ENCODE measurements at places on chromosomes 5 and 9. TPM values are rescaled to one million over a fixed set of nuclear protein-coding genes. Genes with fewer than 3 reads are reported as not detected.
A peak's percentile ranks its signal among the peaks of the same experiment; 100 is the strongest.

GPX3 gene
- 460 TPM for total RNA-seq

SLC6A3 gene
- total RNA-seq: not detected

PCDHB10 gene
- 0.35 TPM for total RNA-seq

- DNase-seq: no peak
Observed at GRCh38 chr5:147340941-147341340, 106.1 kb downstream of the STK32A start.

- DNase-seq: no peak
Observed at GRCh38 chr5:146176805-146177204, 5.6 kb downstream of the LARS1 start.

DNA sequence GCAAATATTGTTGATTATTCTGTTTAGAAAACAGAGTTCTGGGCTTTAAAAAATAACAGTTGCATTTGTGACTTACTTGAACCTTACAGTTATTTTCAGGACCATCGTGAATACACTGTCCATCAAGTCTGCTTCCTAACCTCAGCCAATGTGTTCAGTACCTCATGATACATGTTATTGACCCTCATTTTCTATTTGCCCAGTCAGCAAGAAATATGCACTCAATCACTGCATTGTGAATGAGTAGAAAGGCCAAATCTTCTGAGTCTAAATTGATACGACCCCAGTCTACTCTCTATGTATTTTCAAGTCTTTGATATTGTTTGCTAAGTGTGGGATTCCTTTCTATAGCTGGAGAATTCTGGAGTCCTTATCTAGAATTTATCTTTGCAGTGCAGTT, 156.2 kb downstream of the RAB3C start:
- no peak for DNase-seq

DNA sequence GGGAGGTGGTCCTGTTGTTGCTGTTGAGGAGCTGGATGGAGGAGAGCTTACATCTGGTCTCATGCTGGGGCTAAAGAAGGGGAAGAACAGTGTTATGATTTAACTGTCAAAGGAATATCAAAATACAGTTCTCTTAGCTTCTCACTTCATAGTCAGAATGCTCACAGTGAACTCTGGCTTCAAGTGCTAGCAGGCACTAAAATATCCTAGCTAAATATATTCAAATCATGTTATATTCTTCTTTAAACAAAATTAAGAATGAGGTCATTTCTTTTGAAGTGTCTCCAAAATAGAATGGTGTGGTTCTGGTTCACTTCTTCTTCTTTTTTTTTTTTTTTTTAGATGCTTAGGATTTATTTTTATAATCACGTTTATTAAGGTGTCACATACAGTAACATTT, 89.4 kb downstream of the NR3C1 start:
- DNase-seq: no peak

DNA sequence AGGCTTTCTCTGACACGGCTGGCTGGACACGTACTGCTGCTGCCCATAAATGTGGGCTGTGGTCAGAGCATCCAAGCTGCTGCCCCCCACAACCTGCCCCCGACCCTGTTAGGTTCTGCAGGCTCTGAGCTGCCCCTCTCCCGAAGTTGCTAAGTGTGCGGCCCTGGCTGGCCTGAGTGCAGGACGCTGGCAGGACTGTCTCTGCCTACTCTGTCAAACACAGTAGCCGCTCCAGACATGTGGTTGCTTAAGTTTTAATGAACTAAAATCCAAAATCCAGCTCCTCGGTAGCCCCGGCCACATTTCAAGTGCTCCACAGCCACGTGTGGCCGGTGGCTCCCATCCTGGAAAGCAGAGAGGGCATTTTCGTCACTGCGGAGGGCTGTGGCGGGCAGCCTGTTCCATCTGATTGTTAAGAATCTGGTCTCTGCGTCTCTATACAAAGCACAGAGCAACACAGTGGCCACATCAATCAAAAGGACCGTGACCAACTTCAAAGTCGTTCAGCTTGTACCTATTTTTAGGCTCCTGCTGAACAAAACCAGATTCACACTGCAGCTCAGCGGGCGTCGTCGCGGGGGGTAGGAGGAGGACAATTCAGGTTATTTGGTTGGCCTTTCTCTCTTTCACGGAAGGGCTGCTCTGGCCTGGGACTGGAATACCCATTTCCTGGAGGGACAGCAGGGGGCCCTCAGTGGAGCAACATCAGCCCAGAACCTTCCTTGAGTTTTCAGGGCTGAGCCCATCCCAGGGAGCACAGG, 68.9 kb downstream of the PTCH1 start:
- DNase-seq: no peak

DNA sequence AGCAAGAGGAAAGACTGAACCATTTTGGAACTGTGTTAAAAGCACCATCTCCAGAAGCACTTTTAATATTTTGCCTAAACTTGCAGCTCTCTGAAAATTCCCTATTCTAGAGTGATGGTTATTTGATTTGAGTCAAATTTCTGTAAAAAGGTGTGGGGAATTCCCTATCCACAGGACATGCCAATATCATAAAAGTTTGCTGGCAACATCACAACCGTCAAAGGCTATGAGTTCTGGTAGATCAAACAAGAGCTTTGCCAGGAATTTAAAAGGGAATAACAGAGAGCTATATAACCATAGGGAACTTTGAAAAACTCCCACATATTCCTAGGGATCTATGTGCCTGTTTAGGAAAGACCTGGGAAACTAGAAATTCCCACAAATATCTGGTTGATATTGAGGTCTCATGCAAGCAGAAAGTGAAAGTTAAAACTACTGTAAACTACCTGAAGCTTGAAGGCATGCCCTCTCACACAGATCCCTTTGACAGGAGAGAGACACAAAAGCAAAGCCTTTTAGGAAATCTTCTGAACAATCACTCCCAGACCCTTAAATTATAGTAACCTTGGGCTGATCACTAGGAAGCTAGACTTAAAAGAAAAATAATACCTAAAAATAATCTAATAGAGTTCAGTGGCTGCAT, 549.9 kb downstream of the ANXA1 start:
- DNase-seq: no peak

GRCh38 chr5:81896764-81897163, 75.1 kb upstream of the ATG10 start:
- DNase-seq: no peak

DNA sequence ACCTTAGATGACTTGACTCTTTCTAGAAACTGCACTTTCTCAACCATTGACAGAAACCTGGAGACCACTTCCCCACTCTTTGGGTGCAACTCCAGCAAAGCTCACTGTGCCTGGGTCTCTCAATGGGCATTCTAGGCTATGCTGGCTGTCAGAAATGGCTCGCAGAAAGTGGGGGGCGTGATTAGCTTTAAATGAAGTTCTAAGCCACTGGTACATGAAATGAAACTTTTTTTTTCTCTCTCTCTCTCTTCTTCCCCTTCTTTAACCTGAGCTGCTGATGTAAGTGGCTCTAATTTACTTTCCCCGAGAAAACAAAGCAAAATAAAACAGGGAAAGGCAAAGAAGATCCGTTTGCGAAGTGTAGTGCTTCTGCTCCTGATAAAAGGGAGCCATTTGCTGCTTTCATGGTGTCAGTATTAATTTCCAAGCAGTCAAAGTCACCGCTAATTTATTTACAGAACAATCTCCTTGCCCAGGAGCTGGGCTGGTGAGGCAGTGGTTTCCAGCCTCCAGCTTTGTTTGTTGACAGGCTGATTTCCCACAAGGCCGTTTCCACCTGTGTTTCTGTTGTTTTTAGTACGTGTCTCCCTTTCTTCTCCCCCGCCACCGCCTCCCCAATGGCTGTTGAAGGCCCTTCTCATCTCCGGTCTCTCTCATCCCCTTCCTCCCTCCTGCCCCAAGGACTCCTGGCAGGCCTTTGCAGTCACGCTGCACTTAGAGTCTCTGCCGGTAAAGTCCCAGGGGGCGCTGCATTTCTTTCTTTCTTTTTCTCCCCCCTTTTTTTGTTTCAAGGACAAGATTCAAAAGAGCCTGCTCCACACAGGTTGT, 422.9 kb downstream of the EBF1 start:
- DNase-seq: no peak

DNA sequence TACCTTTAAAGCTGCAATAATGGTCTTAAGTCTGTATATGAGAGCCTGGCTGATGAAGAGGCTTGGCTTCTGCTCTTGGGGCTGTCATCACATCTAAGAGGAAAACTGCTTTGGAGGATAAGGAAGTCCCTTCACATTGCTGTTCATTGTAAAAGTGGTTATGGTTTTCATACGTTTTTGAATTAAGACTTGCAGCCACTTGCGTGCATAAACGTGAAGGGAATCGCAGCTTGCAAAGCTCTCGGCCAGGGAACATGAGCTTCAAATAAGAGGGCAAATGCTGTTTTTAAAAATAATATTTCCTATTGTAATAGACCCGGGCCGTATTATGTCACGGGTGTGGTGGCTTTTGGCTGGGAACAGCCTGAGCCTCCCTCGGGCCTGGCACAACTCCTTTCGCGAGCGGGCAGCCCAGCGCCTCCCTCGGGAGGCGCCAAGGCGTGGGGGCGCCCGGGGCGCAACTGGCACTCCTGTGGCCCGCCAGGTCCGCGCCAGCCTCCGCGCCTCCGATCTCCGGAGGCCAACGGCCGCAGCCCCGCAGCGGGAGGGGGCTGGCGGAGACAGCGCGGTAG, 538 bp upstream of the ARHGEF28 start:
- DNase-seq: no peak

- DNase-seq: no peak
Observed at GRCh38 chr5:180787711-180788431, 14.7 kb downstream of the MGAT1 start.

- DNase-seq: peak; percentile 88
Observed at GRCh38 chr9:75071530-75072122, 16.3 kb downstream of the NMRK1 start.

All from mucosa of descending colon (tissue), 3 donors.